ENCODE measurements at places on chromosomes 2 and 18. TPM values are rescaled to one million over a fixed set of nuclear protein-coding genes. Genes with fewer than 3 reads are reported as not detected.

- DNase-seq: no peak
These were observed 54.1 kb upstream of the NFE2L2 start for GRCh38 chr2:177318613-177319012.

DNA sequence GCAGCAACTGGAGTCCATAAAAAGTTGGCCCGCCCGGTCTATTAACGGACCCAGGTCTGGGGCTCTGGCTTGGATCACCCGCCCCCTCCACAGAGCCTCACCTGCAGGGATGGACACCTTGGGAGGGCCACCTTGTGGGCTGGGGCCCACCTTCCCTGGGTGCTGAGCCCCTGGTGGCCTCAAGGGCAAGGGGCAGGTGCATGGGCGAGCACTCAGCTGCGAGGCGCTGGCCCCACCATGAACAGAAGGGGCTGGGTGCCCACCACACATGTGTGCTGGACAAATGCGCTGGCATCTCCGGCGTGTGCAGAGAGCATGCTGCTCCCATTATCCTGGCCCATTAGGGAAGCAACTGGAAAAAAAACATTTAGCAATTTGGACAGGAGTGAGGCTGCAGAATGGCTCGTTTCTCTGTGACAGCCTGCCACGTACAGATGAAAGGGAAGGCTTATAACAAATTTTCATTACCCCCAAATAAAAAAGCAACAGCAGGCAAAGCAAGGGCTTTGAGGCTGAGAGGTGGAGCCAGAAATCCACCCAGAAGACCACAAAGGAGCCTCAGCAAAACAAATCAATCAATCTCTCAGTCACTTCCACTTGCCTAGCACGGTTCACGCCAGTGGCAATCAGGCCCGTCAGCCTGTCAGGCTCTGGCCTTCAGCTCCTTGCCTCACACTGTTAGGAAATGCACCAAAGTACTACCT is 253.1 kb upstream of the ZNF521 start:
- DNase-seq: no peak

DNA sequence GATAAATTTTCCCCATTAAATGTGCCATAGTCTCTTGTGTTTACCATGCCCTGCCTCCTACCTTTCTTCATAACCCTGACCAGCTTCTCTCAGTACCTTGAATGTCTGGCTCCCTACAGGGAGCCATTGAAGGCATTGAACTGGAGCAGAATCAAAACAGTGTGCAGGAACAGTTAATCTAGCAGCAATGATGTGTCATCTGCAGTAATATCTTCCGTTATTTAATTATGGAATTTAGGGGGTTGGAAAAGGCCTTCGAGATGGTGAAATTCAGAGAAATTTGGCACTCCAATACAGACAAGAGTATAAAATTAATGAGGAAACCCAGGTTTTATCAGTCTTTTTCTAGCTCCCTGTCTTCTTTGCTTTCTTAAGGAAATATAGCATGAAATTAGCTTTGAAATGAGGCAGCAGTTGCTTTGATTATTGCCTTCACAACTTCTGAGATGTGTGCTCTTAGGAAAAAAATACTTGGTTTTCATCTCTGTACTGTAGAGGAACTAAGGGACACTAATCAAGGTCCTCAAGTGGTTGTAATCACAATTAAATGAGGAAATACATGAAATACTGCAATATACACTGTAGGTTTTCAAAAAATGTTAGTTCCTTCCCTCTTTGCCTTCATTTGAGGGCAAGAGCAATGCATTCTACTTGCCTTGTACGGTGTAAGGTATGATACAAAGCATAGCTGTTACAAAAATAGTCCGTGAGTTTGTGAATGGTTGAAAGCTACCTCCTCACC is 369.1 kb downstream of the SETBP1 start:
- no peak for DNase-seq

DNA sequence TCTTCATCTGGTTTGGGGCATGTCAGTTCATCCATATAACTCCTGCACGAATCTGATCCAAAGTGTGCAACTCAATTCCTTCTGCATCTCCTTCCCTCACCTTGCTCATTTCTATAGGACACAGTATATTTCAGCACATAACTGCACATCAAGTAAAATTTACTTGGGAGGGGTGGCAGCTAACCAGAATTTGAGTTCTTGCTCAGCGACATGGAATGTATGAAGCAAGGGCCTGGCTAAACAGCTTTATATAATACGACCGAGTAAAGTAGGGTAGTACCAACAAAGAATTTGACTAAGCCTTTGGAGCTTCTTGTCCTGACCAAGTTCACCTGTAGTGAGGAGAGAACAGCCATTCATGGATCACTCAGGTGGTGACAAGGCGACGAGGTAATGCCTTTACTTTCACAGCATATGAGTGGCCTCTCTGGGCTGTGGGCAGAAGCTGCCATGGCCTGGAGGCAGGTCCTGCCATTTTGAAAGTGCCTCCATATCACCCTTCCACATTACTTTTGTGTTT is 570.2 kb upstream of the TNP1 start:
- no peak for DNase-seq

DNA sequence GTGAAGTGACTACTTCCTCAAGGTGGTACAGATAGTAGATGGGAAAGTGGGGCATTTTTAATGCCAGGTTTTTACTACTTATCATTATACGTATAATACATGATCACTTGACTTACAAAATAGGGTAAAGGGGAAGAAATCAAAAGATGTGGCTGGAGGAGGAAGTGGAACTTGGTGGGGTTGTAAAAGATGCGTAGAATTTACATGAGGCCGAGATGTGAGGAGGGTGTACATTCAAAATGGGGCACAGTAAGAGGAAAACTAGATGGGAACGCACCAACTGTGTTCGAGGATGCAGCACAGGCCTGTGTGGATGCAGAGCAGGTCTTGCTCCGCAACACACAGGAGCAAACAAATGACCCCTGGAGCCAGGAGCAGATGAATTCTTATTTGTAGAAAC is 403.3 kb downstream of the TXNL1 start:
- DNase-seq: no peak

DNA sequence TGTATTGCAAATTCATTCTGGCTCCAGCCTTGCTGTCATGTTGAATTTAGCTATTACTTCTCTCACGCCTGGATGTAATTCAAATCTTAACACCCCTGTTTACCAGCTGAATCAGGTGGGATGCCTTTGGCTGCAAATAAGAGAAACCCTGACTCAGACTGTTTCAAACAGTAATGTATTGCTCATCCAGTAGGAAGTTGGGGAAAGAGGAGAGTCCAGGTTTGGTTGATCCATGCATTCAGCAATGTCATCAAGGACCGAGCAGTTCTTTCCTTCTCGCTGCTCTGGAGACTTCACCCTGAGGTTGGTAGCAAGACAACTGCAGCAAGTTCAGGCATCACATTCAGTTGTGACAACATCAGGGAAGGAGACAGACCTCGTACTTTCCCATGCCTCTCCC is 6.4 kb upstream of the DARS1 start:
- no peak for DNase-seq

GRCh38 chr2:224180810-224181209 is 141.7 kb upstream of the SERPINE2 start:
- DNase-seq: no peak

GRCh38 chr2:12293874-12294273 is 422.9 kb upstream of the TRIB2 start:
- DNase-seq: no peak

- no peak for DNase-seq
These were observed 46.3 kb upstream of the SLC66A3 start for GRCh38 chr2:11109002-11109401.

- peak; percentile 62 for DNase-seq
These were observed 5.3 kb upstream of the NEU4 start for GRCh38 chr2:241803387-241804325.

GRCh38 chr18:67117804-67118203 is 398.7 kb downstream of the DSEL start:
- no peak for DNase-seq

DNA sequence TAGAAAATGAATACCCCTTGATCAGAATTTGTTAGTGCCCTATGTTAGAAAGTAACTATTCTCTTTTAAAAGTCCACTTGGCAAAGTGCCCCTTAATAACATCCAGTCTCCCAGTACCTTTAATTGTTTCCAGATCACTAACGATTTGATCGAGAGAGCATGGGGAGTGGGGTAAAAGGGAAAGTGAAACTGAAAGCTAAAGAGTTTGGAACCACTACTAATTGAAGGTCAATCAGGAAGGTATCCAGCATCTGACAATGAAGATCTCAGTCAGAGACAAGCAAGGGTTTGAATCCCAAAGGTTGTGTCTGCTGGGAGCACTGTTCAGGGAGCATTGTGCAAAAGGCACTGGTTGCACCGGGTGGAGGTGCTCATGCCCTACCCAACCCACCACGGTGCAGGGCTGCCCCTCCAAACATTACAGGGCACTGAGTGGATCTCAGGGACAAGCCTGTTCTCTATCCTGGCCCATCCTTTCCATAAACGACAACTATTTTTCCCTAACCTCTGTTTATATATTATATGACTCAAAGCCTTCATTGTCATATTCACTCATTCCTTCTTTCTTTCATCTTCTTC is 14.6 kb upstream of the RIT2 start:
- DNase-seq: peak; percentile 42

GRCh38 chr2:202911203-202911511 is 316 bp downstream of the WDR12 start:
- DNase-seq: no peak

DNA sequence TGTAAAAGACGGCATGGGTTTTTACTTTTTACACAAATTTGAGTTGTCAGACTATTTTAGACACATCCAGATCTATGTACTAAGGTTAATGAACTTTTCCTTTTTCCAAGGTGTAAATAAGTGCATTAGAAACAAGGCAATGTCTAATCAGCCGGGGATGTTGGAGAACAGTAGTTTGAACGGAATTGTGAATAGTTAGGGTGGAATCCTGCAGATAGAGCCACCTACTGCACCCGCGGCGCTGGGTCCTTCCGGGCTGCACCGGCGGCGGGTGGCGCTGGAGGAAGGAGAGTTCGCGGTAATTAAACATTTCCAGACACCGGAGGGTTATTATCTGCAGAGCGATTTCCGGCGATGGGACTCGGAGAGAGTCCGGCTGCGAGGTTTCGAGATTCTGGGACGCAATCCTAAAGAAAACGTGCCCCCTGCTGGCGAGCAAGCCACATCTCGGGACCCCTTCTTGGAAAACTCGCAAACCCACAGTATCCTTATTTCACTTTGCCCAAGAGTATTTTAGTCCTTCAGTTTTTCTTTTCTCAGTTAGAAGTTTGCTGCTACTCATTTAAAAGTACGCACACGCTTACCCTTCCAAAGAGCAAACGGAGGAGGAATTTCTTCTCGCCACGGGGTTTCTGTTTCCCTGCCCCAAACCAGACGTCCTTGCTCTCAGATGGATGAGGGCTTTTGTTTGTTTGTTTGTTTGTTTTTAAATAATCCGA is 4.5 kb upstream of the OSR1 start:
- peak; percentile 81 for DNase-seq

GRCh38 chr18:22303927-22304326 is 113.8 kb downstream of the CTAGE1 start:
- DNase-seq: no peak

DNA sequence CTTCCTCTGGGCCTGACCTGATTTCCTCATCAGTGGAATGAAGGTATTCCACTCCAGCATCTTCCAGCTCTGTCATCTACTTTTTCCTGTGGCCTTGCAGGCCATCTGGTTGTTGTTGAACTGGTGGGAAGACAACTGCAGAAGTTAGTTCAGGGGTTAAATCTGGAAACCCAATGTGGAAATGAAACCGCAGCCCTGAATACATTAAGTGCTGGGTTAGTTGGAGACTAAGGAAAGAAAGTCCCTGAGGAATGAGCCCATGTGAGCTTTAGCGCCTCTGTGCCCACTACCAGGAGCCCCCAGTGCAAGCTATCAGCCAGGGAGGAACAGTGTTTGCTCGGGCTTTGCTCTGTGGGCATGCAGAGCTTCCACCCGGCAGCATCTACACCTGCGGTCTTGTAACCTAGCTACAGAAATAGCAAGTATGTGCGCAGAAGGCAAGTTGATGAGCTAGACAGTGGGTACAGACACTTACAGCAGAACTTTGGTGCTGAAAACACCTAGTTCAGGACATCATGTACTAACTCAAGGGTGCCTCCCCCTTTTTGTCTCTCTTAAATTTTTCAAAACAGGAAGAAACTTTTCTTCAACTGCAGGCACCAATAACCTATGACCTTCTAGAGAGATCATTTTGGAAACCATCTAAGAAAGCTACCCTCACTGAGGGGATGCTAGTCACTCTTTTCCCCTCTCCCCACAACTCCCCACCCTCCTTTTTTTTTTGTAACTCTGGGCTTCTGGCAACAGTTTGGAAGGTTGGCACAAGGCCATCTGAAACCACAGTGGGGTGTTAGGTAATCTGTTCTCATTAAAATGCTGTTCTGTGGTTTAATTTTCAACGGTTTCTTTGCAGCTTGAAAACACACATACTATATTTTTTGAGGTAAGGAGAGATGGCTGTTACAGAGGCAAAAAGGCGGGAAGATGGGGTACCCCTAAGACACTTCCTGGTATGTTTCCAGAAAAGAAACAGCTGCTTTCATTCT is 18.3 kb upstream of the CXCR4 start:
- DNase-seq: no peak

DNA sequence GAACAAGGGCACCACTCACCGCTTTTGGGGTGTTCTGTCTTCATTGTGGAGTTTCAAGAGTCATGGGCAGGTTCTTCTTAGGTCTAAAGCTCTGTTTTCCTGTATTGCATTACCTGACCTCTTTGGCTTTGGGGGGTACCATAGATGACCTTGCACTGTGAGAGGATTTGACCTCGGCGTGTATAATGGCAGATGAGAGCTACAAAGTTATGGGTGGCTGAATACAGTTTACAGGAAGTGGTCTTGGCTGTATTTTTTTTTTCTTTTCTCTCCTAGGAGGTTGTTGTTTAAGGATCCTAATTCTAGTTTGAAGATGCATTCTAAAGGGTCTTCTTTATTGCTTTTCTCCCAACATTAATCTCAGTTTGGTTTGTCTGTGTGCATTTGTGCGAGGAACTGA is 11.5 kb downstream of the GAL3ST2 start:
- no peak for DNase-seq

GRCh38 chr2:233544200-233544610 is 22.4 kb downstream of the USP40 start:
- DNase-seq: peak; percentile 43

DNA sequence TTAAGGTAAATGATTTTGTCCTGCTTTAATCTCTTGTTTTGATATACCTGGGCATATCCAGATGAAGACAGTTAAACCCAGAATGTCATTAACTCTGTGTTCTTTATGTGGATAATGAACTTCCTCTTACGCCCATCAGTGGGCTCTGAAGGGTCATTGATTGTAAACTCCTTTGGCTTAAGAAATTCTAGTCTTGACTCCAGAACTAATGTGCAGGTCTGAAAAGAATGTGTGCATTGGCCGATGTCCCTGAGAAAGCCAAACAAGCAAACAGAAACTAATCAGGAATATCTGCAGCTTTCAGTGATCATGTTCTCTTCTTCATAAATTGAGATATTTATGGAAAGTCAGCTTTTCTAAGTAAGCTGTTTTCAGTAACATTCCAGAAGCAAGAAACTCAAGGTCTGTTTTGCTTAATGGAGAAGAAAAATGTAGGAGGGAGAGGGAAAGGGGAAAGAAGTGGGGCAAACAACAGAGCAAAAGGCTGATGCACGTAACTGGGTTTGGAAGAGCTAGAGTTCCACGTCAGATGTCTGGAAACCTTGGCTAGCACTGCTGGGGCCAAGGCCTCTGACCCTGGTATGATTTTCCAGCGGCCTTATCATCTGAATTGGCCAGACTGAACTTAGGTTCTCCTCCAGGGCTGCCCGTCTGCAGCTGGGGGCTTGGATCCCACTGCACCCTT is 61.3 kb upstream of the FHL2 start:
- peak; percentile 87 for DNase-seq

GRCh38 chr18:9814431-9814830 is 71.3 kb upstream of the TXNDC2 start:
- no peak for DNase-seq

Gene DLGAP1
- 0.48 TPM for total RNA-seq

Gene NT5C1B
- not detected for total RNA-seq

Gene USP40
- total RNA-seq: 25.8 TPM

Gene ALPP
- total RNA-seq: 0.20 TPM

Data from left lobe of liver (tissue), 2 donors.